ENCODE measurements at places on chromosomes 12 and 14.
A peak's percentile ranks its signal among the peaks of the same experiment; 100 is the strongest.

DNA sequence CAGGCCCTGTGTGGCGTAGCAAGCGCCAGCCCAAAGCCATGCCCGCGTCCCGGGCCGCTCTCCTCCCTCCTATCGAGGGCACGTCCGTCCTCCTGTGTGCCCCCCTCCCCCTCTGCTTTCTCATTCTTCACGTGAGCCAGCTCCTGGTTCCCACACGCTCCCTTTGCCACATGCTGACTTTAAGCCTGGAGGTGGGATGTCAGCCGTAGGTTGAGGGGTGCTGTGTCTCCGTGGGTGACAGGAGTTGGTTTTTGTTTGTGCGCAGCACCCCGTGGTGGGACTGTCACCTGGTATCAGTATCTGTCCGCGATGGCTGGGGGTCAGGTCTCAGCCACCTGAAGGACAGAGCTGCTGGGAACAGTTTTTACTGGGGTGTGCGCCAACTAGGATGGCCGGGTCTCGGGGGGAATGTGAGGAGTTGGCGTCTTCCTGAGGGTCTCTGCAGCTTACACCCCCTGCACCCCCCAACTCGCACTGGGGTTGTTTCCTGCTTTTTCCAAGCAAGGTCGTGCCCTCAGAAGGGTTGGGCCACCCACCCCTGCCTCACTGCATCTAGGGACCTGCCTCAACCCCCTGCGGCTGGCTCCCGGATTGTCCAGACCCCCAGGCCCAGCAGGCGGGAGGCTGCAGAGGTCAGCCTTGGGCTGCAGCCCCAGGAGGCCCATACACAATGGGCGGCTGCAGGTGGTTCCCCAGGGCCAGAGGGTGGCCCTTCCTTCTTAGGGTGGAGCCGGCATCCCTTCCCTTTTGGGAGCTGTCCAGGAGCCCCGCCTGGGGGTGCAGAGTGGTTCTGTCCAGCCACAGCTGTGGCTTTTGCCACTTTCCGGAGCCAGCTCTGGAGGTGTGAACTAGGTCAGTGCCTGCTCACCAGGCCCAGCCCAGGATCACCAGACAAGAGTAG, 7.3 kb downstream of the ULK1 start:
- DNase-seq = no peak

DNA sequence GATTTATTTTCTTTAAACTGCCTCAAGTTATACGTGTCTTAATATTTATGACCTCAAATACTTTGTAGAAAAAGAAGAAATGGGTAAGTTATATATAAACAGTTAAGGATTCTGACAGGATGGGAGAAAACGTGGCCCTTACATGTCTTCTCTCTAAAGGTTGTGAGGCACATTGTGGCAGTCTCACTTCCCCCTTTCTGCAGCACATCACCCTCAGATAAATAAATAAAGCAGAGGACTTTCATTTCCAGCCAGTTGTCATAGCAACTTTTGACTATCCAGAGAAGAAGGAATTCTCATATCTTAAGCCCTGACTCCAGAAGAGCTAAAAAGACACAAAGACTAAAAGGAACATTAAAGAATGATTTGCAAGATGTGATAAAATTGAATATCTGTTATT, 28.8 kb upstream of the CEP83 start:
- no peak for DNase-seq

DNA sequence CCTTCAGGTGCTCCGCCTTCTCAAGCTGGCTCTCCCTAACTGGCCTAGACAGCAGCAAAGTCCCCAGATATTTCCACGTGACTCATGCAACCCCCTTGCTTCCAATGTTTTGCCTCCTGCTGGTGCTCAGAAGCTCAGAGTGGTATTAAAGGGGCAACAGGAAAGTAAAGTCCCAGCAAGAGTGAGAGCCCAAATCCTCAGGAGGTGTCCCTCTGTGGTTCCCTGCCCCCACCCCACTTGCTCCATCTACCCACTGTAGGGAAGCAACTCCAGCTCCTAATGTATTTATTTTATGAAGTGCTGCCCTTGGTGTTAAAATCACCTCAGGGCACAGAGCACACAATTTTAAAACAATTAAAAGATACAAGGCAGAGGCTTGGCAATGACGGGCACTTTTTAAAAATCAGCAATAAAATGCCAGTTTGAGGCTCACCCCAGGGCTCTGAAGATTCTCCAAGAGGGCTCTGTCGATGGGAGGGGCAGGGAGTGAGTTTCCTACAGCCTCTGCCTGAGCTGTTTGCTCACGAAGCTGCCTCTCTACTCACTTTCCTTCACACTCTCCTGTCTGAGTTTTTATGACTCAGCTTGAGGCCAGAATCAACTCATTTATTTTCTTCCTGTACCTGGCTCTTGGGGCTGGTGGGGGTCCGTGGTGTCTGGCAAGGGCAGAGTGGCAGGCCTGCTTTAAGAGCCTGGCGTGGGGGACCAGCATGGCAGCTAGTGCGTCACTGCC, 81.9 kb upstream of the MAX start:
- DNase-seq = no peak

- DNase-seq = no peak
Measured at GRCh38 chr14:88324930-88325329, 1.9 kb upstream of the KCNK10 start.

GRCh38 chr12:3081886-3082285, 4.7 kb downstream of the TSPAN9 start:
- no peak for DNase-seq

DNA sequence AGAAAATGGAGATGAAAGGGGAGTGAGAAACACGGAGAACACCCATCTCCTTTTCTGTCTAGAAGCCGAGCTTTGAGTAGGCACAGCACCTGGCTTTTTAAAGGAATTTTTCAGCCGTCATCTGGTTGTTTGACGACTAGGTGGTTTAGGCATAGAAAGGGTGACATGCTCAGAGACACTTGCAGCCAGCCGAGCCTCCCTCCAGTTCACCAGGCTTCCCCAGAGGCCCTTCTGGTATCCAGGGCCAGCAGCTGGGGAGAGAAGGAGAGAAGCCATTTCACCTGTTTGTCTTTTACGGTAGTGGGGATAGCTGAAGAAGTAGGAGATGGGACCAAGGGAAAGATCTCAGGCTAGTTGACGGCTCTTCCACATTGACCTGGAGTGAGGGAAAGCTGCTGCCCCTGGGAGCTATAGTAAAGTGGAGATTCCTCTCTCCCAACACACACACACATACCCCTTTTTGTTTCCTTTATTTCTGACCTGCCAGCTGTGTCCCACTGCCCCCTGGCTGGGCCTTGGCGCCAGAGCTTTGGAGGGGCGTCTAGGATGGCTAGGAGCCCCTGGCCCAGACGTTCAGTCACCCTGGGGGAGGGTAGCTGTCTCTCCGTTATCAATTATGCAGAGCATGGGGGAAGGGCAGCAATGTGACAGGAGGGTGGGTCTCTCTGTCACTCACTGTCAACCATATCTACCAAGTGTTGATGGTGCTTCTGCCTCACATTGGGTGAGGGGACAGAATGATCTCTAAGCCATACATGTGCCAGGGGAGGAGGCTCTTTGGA, 5.5 kb downstream of the MAP3K12 start:
- no peak for DNase-seq

GRCh38 chr14:61812347-61813095, 50.3 kb downstream of the SNAPC1 start:
- DNase-seq = no peak

- no peak for DNase-seq
Measured at GRCh38 chr12:81759190-81760051, at the start of gene PPFIA2. TSS of gene PPFIA2 (minus strand) at chr12:81759350.

DNA sequence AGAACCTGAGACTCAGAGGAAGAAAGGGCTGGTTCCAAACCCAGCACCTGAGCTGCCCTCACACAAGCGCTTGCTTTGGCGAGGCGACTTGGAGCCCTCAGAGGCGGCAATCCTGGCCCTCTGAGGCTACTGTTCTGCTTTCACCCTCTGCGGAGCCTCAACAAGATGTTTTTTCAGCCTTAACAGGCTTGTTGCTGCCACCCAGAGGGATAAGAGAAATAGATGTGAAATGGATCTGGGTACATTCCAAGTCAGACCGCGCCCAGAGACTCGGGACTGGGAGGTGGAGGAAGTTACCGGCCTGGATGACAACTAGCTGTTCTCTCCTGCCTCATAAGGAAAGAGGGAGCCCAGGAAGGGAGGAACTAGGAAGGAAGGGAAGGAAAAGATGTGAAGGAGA, 89.6 kb downstream of the TTC7B start:
- DNase-seq = no peak

- no peak for DNase-seq
Measured at GRCh38 chr14:51855234-51855633, 5.2 kb upstream of the GNG2 start.

GRCh38 chr12:14164266-14164665, 182.9 kb upstream of the GRIN2B start:
- no peak for DNase-seq

GRCh38 chr12:48903982-48904411, 21.3 kb downstream of the FKBP11 start:
- DNase-seq = peak; percentile 68

DNA sequence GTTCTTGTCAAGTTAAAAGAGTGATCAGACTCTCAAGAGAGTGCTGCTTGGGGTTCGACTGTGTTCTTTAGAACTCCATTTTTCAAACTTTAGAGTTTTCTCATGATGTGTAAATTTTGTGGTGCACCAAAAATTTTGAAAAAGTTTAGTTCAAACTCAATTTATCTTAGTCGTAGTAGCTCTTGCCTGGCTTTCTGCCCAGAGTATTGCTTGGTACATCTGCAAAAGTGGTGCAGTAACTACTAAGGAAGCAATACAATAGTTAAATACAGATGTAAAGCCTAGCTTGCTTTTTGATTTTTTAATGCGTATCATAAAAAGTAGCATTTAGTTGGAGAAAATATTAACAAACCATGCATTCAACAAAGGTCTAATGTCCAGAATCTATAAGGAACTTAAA, 9.5 kb upstream of the CCDC91 start:
- no peak for DNase-seq

GRCh38 chr14:31024577-31025366, 677 bp upstream of the AP4S1 start:
- DNase-seq = no peak

GRCh38 chr14:74922752-74923401, at the start of gene RPS6KL1:
TSS of gene RPS6KL1 (minus strand) at chr14:74923260. CDS start at chr14:74921541, 1,719 bp downstream.
- DNase-seq = no peak

DNA sequence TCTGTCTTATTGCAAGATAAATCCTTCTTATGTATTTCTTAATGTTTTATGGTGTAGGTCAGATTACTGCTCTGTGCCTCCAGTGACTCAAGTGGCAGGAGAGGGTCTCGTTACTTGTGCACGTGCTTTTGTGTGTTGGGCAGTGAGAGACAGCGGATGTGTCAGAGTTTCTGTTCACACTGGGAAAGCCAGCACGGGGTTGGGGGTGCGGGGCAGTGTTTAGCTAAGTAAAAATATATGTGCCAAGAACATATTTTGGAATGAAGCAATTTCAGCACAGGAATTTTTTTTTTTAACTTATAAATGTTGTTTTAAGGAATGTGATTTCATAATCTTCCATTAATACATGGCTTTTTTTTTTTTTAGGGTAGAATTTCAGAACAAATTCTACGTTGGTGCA, 4.5 kb upstream of the DNAH10 start:
- DNase-seq = no peak

DNA sequence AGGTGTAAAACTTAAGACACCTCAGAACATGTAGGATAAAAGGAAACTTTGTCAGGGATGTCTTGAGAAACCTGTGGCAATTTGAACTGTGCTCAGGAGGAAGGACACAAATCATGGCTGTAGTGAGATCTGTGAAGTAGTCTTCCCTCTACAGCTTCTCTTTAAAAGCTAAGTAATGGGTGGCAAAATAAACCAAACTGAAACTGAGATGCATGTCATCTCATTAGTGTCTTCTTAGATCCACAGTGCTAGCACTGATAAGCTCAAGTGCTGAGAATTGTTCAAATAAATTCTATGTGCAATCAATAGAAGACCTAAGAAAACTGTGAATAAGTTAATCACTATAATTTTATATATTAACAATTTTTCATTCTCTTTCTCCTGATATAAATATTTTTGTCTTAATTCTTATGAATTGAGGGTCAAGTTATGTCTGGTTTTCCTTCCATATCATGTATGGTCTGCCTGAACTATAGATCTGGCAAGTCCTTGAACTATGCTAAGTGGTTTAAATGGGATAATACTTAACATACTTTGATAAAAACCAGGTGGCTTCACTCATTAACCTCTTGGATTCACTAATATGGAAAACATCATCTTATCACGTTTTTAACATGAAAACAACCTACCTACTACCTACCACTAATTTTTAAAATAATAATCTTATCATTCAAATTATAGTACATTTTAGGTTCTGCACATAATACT, 27.2 kb downstream of the SYT1 start:
- DNase-seq = no peak

GRCh38 chr12:91210144-91210543, 27.5 kb upstream of the DCN start:
- no peak for DNase-seq

DNA sequence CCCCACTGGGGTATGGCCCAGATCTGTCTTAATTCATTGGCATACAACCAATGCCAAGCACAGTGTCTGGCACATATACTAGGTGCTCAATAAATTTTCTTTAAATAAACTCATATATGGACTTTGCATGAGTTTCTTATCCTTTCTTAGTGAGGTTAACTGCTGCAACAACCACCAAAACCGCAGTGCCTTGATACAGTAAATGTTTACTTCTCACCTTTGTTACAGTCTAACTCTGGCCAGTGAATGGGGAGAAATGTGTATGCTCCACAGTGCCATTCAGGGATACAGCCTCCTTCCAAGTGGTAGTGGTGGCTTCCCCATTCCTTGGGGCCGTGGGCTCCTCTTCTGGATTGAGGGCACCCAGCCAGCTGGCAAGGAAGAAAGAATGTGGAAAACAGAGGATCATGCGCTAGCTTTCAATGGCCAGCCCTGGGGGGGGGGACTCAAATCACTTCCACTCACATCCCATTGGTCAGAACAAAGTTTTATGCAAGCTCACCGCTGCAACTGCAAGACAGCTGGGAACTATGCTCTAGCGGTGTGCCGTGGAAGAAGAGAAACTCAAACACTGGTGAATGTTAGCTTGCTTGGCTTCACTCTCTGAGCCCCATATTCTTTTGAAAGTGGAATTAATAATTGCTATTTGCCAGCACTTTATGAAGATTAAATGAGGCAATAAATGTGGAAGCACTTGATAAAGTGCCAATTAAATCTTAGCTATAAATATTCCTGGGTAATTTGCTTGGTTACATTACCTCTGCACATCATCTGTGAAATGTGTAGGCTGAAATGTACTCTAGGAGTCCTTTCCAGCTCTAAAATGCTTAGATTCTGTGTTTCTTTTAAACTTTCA, 51.0 kb upstream of the SOCS2 start:
- DNase-seq = no peak

- DNase-seq = no peak
Measured at GRCh38 chr14:24063263-24063836, 8.0 kb upstream of the CPNE6 start.

DNA sequence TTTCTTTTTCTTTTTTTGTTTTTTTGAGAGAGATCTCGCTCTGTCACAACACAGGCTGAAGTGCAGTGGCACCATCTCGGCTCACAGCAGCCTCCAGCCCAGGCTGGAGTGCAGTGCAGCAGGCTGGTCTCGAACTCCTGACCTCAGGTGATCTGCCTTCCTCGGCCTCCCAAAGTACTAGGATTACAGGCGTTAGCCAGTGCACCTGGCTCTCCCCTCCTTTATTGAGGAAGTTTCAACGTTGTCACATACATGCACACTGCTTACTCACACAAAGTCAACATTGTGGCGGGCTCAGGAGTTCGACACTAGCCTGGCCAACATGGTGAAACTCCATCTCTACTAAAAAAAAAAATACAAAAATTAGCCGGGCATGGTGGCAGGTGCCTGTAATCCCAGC, 32.0 kb downstream of the EAPP start:
- DNase-seq = no peak
